Ecto neural progenitor cell (in vitro differentiated cells): ENCODE measurements at places on chromosomes 12 and 14.

DNA sequence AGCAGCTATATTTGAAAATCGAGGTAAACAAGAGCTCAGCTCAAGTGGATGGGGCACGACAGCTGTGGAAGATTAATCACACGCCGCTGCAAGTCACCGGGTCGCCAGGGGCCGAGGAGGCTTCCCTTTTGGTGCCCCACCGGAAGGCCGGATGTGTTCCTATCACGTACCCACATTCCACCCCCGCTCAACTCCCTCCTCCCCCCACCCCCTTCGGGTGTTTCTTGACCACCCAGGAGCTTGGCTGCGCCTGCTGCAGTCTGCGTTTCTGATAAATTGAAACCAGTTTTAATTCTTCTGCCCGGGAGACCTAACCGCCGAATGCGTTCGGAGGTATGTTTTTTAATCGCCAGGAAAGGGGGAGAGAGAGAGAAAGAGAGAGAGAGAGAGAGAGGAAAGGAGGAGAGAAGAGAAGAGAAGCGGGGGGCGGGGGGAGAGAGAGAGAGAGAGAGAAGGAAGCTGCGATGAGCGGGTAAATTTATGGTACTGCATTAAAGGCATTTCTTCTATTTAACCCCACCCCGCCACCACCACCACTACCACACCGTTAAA is 1.8 kb downstream of the SLC8A3 start:
- DNase-seq, result peak; percentile 59

- DNase-seq, result no peak
Measured at GRCh38 chr12:124462750-124463149, 104.7 kb downstream of the NCOR2 start.

DNA sequence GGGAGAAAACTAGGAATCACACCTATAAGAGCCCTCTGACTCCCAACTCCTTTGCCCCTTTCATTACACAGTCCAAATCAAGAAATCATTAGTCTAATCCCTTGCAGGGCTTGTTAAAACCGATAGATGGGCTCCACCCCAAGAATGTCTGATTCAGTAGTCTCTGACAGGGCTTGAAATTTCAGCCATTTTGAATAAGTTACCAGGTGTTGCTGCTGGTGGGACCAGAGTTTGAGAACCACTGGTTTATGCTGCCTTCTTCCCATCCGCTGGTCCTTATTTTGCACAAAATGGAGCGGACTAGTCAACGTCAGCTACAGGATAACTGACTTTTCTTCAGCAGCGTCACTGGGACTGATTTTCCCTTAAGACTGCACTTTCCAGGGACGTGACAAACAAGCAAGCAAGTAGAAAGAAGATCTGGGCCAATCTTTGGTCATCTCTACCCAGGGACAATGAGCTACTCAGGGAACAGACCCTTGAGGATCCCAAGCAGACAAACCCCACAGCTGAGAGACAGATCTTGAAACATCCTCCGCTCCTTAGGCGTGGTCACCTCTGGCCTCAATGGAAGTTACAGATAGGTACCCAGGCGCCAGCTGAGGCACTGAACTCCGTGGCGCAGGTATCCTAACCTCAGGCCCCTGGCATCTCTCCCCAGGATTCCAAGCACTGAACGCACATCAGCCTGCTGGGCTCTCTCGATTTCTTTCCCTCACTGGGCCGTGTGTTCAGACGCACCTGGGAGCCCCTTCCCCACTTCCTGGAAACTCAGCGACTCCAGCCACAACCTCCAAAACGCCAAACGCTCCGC is 900 bp downstream of the KCTD10 start:
- peak; percentile 58 for DNase-seq

GRCh38 chr14:104680056-104680805 is 9.2 kb upstream of the INF2 start:
- no peak for DNase-seq

DNA sequence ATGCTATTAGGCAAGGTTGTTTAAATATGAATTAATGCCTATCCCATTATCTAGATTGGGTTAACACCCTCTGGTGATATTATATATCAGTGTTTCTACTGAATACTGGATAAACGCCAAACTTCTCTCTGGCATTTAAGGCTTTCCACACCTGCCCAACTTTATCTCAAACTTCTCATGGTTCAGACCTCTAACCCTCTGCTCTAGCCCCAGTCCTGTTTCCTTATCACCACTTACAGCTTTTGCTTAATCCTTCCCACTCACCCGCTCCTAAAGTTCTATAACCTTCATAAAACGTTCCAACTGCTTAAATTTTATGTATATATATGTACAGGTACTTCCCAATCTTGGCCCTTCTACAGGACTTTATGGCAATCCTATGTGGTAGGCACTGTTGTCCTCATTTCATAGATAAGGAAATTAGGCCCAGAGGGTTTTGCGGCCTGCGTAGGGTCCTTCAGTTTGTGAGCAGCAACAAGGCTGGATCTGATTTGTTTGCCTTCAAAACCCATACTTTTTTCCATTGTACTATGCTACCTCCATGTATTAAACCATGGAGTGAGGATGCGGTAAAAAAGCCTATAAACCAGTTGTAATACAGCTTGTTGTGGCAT is 1.2 kb downstream of the LPCAT3 start:
- DNase-seq, result no peak

DNA sequence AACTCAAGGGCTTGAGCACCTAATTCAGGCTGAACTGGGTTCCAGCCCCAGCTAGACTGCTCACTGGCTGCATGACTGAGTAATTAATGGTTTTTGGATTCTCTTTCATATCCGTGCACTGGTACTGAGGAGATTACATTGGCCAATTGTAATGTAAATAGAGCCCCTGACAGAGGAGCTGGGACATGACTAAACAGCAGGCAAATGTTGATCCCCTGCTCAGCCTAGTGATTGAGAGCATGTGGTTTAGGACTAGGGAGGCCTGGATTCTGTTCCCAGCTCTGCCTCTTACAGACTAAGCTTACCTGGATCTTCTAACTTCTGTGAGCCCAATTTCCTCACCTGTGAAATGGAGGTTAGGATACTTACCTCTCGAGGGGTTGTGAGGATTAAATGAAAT is 204.3 kb downstream of the ESR2 start:
- peak; percentile 51 for DNase-seq
